Astrocyte of the cerebellum (primary cell): ENCODE measurements at places on chromosomes 11 and 22.

DNA sequence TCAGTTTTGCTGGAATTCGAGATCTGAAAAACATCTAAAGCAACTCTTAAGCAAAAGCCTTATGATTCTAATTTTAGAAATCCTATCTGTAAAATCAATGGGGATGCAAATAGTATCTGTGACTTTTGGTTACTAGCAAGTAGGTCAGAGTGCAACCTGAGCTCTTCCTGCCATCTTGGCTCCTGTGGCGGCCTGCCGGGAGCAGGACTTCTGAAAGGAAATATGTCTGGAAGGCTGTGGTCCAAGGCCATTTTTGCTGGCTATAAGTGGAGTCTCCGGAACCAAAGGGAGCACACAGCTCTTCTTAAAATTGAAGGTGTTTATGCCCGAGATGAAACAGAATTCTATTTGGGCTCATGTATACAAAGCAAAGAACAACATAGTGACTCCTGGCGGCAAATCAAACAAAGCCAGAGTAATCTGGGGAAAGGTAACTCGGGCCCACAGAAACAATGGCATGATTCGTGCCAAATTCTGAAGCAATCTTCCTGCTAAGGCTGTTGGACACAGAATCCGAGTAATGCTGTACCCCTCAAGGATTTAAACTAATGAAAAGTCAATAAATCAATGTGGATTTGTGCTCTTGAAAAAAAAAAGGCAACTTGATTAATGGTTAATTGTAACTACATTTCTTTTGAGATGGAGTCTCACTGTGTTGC is 1.7 kb downstream of the SAMM50 start:
- DNase-seq = no peak

- DNase-seq = no peak
Measured at GRCh38 chr22:17988800-17989513, 35.4 kb downstream of the MICAL3 start.

DNA sequence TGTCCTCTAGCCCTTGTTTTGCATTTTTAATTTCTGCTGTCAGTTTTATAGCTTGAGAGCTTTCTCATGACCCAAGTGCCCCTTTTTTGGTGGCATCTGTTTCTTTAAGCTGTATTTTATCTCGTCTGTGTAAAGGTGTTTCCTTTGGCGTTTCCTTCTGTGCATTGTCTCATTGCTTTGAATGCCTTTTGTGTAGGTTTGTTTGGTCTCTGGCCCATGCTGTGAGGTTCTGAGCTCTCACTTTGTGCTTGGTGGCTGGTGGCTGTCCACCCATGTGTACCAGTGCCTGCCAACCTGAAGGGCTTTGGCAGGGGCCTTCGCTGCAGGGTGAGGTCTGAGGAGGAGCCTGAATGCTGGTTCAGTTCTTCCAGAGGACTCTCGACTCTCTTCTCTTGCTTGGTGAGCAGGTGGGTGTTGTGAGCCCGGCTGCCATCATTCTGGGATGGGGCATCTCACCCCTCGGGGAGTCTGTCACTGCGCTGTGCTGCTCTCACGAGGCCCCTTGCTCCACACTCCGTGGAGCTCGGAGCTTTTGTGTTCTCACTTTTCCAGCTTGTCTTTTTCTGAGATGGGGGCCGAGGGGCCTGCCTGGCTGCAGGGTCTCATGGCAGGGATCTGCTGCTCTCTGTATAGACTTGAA is 14.9 kb downstream of the AP2A2 start:
- no peak for DNase-seq

DNA sequence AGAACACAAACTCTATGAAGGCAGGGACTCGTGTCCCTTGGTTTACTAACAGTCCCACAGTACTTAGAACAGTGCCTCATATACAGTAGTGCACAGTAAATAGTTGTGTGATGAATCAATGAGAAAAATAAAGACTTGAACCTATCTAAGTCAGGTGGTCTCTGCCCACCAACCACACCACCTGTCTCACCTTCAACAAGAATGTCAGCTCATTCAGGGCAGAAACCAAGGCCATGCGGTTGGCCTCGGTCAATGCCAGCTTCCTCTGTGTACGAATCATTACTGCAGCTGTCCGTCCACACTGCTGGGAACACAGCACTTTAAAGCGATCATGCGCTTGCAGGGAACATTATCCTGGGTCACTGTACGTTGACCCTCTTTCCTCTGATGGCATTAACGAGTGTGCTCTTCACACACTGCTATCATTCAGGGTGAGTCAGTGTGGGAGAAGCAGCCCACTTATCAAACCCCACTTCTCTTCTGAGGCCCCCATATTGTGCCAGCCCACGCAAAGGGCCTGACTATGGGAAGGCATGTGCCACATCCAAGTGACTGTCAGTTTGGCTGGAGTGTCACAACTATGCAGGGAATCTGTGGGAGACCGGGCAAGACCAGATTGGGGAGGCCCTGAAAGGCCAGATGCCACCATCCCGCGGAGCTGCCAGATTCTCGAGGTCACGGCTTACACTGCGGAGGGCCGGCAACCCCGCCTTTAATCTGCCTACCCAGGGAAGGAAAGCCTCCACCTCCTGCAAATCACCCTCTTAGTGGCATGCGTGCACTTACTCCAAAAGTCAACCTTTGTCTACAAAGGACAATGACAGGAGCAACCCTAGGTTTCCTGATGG is 36.1 kb downstream of the LARGE1 start:
- no peak for DNase-seq

DNA sequence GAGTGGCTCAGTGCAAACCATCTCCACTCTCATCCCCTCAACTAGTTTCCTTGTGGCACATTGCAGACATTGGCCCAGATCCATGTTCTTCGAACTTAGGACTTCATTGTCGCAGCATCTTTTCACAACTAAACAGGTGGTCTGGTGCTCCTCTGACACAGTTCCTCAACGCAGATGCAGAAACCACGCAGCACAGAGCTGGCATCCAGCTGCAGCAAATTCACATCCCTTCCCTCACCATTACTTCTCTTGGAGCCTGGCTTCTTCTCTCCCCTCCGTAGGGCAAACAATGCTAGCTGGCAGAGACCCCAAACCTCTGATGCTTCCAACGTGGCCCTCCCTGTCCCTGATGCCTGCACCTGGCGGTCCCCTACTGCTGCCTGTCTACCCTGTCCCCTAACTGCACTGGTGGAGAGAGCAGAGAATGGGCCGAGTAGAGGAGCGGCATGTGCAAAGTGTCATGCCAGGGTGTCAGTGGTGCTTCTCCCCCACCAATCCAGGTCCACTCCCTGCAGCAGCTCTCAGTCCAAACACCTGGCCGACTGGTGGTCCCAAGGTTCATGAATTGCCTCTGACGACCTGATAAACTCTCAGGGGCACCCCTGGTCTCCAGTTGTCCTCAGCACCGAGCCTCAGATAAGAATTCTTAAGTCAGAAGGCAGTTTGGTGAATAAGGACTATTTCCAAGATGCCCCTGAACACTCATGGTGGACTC is 18.1 kb downstream of the TMPRSS13 start:
- no peak for DNase-seq

DNA sequence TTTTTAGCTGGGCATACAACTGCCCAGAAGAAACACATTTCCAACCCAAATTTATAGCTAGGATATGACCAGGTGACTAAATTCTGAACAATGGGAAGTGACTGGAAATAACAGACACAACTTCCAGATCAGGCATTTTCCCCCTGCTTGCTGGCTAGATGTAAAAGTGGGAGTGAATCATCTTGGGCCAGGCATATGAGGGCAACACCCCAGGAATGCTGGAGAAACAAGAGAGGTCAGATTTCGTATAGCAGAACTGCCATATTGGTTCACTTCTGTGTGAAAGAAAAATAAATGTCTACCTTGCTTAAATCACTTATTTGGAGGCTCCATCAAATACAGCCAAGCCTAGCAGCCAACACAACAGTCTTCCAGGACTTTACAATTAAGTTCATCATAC is 7.4 kb downstream of the ATL3 start:
- no peak for DNase-seq

DNA sequence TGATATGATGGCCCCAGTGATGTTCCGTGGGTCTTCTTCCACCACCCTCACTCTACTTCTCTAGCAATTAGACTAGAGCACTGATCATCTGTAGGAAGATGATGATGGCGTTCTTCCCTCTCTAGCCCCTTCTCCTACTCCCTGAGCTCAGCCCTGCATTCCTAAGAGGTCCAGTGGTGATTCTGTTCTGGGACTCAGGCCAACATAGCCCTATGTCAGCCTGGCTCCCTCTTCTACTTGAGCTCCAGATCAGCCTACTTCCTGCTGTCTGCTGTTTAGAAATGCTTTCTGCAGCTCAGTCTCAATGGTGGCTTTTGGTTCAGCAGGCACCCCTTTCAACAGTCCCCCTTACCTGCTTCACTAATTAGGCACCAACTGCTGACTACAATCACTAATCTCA is 86.1 kb upstream of the ZBED5 start:
- DNase-seq = peak; percentile 46

DNA sequence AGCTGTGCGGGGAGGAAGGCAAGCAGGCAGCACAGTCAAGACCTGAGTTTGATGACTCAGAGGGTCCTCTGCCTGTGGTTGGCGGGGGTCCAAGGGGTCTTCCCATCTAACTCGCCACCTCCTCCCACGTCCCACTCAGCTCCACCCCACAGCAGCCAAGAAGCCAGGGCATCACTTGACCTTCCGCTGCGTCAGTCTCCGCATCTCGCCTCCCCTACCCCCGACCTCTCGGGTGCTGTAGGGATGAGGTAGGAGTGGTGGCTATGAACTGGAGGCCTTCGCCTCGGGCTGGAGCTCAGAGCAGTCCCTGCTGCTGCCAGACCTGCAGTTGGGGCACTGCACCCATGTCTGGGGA is 90.6 kb downstream of the CDKN1C start:
- no peak for DNase-seq

- DNase-seq = no peak
Measured at GRCh38 chr11:117978991-117979390, 7.2 kb upstream of the IL10RA start.

- DNase-seq = no peak
Measured at GRCh38 chr11:123164732-123165450, 30.2 kb downstream of the CLMP start.

GRCh38 chr22:49601614-49602321 is 225.9 kb downstream of the BRD1 start:
- DNase-seq = no peak

- DNase-seq = no peak
Measured at GRCh38 chr11:30326114-30326778, 3.3 kb downstream of the ARL14EP start.

DNA sequence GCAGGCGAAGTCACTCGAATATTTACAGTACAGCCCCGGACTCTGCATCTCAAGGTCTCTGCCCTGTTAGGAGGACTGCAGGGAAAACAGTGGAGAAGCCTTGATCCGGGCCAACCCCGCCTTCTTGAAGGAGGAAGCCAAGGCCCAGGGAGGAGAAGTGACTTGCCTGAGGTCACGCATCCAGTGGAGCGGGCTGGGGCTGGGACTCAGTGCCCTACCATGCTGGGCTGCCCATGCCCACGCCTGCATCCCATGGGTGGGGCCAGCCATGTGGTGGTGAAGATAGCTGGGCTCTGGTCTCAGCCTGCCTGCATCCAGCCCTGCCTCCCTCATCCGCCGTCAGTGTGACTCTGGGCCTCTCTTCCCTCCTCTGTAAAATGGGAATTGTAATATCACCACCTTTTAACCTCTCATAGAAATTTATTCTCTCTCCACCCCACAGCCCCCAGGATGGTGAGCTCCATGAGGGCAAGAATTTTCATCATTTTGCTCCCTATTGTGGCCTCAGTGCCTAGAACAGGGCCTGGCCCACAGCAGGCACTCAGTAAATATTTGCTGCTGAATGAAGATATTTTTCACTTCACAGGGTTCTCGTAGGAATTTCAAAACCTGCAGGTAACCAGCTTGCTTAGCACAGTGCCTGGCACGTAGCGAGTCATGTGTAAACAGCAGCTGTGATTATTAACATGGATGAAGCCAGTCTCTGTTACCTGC is 57.3 kb downstream of the OTOG start:
- no peak for DNase-seq

GRCh38 chr11:46527591-46528130 is 66.2 kb downstream of the AMBRA1 start:
- no peak for DNase-seq

- no peak for DNase-seq
Measured at GRCh38 chr22:46833228-46833627, 70.8 kb downstream of the TBC1D22A start.

DNA sequence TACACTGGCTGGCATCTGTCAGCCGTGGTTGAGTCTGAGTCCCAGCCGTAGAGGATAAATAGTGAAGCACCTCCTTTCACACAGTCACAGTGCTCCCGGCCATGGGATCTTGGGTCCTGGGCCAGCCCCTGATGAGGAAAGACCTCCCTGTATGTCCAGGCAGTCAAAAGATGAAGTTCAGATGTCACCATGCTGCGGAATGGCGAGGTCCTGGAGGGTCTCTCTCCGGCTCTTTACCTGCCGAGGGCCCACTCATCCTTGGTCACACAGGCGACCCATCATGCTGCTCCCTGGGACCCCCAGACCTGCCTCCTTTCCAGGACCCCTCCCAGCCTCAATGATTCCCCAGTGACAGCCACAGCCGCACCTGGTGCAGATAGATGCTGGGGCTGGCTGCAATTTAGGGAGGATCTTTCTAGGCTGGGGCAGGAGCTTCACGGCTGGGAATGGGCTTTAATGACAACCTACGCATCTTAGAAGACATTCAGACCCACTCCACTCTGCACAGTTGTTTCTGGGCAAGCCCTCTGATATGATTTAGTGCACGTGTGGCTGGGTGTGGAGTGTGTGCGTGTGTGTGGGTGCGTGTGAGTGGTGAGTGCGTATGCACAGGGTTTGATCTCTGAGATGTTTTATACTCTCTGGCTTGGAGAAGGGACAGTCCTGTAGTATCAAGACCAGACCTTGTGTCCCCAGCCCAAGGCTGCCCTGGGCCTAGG is 79.7 kb downstream of the FBLN1 start:
- DNase-seq = no peak

DNA sequence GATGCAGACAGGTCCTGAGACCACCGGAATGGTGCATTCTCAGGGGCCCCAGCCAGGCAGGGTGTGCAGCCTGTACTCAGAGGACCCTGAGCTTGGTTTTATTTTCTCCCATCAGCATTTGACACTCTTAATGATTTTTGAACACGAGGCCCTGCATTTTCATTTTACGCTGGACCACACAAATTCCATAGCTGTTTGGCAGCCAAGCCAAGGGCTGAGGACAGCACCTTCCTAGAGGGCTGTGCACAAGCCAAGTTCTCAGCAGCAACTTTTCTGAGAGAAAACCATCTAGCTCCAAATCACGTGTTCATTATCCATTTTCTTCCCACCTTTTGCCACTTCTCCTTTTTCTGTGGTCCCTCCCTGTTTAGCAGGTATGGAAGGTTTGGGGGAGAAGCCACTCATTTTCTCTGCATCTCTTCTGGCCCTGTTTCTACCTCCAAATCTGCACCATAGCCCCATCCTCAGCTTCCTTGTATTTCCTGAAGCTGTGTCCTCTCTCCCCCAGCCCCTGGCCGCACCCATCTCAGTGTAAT is 60.4 kb downstream of the TRAF6 start:
- DNase-seq = peak; percentile 76
